ENCODE measurements at places on chromosomes 5 and 9.
A peak's percentile ranks its signal among the peaks of the same experiment; 100 is the strongest.

GRCh38 chr5:133746834-133747233 is 134.5 kb upstream of the FSTL4 start:
- DNase-seq: peak; percentile 50

DNA sequence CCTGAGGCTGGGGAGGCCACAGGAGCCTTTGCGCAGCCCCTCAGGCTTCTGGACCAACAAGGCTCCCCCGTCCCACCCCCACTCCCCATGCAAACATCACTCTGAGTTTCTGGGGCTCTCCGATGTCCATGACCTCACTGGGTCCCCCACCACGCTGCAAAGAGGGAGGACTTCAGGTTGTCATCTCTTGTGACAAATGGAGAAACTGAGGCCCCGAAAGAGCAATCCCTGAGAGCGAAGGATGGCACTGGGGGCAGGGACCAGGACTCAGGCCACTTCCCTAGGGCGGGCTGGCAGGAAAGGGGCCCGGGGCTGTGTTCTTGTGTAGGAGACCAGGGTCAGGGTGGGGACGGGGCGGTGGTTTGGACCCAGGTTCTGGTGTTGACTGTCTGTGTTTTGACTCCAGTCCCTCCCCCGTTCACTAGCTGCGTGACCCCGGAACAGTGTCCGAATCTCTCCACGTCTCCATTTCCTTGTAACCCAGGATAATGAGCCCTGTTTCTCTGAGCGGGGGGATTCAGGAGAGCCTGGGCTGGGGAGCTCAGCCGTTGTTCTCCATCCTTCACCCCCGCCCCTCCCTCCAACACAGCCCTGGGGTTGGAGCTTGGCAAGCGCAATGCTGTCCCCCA is 13.9 kb downstream of the FIBCD1 start:
- DNase-seq: no peak

- DNase-seq: no peak
Observed at GRCh38 chr9:69573651-69574050, 98.5 kb downstream of the APBA1 start.

DNA sequence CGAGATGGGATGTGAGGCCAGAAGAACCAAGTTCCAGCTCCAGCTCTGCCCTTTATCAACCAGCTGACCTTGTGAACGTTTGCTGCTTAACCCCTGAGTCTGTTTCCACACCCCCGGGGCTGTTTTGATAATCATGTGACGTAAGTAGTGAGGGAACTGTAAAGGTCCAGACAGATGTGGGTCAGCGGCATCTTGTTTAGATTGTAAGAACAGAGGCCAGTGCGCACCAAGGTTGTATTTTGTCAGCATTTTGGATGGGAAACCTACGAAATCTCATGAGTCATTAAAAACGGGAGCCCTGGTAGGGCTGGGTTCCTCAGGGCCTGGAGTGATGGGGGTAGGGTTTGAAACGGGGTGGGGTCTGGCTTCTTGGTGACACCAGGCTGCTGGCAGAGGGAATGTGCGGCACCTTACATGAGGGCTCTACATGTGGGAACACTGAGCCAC is 13.8 kb upstream of the COL15A1 start:
- no peak for DNase-seq

- peak; percentile 64 for DNase-seq
Observed at GRCh38 chr5:55102348-55102747, at the start of gene GZMA. GZMA (plus strand) TSS chr5:55102646; CDS start chr5:55102683, 37 bp downstream.

GRCh38 chr5:111278858-111279504 is 54.8 kb downstream of the CAMK4 start:
- peak; percentile 77 for DNase-seq

DNA sequence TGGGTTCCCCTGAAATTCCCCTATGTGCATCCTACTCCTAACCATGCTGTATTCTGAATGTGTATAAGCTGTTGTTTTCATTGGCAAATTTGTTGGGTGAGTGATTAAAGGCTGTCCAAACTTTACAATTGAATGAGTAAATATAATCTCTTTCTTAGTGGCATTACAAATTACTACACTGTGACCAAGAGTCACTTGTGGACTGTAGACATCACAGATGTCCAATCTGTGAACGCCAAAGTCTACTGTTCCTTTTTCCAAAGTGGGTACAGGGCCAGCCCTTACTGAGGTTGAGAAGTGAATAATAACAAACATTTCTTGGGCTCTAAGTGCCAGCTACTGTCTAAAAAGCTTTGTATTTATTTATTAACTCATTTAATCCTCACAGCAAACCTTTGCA is 29.7 kb downstream of the MTMR12 start:
- no peak for DNase-seq

GRCh38 chr9:98034593-98035546 is 21.7 kb upstream of the NANS start:
- peak; percentile 94 for DNase-seq

DNA sequence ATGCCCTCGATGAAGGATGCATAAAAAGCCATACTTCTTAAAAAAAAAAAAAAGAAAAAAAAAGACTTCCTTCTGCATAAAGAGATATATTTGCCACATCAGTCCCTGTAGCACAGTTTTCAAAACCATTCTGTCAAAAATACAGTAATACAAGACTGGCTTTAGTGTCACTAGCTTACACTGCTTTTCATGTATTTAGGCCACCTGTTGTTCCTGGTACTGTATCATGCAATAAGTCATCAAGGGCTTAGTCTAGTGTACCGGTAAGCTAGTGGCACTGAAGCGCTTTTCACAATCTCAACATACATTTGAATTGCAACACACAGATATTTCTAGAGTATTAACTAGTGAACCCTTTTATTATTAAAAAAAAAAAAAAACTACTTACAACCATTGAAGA is 231.2 kb downstream of the NFIB start:
- DNase-seq: no peak

DNA sequence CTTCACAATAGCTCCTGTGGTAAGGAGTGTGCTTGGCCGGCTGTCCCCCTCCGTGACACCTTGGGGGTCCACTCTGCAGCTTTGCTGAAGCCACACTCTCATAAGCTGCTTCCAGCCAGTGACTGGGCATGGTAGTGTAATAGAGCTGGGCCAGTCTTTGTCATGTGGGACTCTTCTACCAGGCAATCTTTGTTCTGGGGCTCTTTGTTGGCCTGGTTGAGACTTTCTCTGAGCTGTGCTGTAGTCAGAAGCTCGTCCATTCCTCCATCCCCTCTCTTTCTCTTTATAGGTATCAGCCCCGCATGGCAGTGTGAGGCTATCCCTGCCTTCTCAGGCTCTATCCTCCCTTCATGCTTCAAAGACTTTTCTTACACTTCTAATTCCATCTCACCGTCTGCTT is 25.7 kb downstream of the CARD6 start:
- DNase-seq: no peak

GRCh38 chr9:14907696-14908095 is 2.5 kb downstream of the FREM1 start:
- DNase-seq: peak; percentile 52

DNA sequence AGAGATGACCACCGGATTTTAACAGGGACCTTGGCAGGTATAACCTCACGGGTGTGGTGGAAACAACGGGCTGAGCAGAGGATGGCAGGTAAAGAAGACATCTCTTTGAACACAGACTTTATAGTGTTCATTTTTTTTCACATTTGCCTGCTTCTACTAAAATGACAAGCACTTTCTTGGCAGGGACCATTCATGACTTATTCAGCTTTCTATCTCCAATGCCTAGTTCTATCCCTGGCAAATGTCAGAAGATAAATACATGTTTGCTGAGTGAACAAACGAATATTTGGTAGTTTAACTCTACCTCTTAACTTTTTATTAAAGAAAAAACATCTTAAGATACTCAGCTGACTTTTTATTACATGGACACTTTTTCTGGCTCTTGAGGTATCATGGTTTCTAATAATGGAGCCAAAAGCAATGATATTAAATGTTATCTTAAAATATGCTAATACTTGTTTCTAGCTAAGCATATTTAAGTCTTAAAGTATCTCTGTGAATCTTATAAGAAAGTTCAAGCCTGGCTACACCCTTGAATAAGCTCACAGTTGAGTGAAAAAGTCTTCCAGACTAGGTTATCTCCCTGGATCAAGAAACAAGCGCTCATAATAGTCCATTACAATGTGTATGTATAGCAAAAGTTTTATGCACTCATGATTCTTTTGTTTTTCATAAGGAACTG is 8.5 kb downstream of the ELL2 start:
- DNase-seq: no peak

GRCh38 chr5:101440173-101440572 is 537.1 kb upstream of the ST8SIA4 start:
- DNase-seq: no peak

DNA sequence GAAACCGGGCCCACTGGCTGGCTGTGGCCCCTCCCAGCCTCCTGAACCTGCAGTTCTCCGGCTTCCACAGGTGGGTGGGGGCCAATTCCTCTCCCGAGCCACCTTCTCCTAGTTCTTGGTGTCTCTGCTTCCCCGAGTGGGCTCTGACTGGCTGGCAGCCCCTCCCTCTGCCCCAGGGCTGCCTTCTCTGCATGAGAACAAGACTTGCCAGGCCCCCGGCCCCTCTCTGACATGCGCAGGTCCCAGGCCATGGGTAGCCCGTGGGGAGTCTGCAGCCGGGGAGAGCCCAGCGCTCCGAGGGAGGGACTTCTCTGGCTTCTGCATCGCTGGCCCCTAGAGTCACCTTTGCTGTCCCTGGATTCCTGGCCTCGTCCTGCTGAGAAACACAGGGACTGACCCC is 421.7 kb downstream of the IRX2 start:
- no peak for DNase-seq

GRCh38 chr5:107646418-107646817 is 24.3 kb downstream of the EFNA5 start:
- DNase-seq: no peak

GRCh38 chr5:84635235-84636055 is 250.8 kb upstream of the EDIL3 start:
- DNase-seq: no peak

- peak; percentile 37 for DNase-seq
Observed at GRCh38 chr5:144131261-144131660, 39.2 kb downstream of the YIPF5 start.
